ENCODE measurements at places on chromosomes 3 and 15. TPM values are rescaled to one million over a fixed set of nuclear protein-coding genes. Genes with fewer than 3 reads are reported as not detected.

GABRR3 gene
- 0.10 TPM for total RNA-seq

ZNF620 gene
- total RNA-seq: 5.4 TPM

ERC2 gene
- 1.1 TPM for total RNA-seq

ZNF619 gene
- 10.6 TPM for total RNA-seq

NBEAL2 gene
- total RNA-seq: 122 TPM

CPLX3 gene
- not detected for total RNA-seq

DNA sequence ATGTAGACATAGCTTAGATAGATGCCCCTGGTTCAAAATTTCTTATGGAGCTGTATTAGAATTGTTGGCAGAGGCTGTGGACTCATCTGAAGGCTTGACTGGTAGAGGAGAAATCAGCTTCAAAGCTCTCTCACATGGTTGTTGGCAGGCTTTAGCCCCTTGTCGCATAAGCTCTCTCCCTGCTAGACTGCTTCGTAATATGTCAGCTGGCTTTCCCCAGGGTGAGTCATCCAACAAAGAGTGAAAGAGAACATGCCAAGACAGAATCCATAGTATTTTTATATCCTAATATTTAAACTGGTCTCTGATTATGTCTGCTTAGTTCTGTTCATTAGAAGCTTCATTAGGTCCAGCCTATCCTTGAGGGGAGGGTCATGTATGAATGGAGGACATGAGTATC, 427.4 kb upstream of the NAALADL2 start:
- DNase-seq: no peak

GRCh38 chr3:114551770-114552526, 258.1 kb downstream of the TIGIT start:
- no peak for DNase-seq

DNA sequence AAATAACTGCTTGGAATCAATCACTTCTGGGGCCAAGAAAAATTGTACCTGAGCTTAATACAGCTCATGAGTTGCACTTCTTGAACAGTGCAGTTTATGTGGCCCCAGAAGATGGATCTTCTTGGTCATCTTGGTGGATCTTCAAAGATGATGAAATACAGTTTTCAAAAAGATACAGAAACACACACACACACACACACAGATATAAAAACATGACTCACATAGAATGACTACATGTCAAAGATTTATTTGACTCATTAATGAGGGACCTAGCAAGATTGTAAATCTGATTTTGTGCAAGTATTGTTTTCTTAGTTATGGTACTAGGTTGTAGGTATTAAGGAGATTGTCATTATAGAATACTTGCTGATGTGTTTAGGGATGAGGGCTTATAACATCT, 32.6 kb downstream of the PDCD6IP start:
- DNase-seq: no peak

GRCh38 chr3:160454995-160455394, 5.4 kb upstream of the TRIM59 start:
- no peak for DNase-seq

- no peak for DNase-seq
These were observed 617.6 kb upstream of the UBE2E2 start for GRCh38 chr3:22585504-22585903.

DNA sequence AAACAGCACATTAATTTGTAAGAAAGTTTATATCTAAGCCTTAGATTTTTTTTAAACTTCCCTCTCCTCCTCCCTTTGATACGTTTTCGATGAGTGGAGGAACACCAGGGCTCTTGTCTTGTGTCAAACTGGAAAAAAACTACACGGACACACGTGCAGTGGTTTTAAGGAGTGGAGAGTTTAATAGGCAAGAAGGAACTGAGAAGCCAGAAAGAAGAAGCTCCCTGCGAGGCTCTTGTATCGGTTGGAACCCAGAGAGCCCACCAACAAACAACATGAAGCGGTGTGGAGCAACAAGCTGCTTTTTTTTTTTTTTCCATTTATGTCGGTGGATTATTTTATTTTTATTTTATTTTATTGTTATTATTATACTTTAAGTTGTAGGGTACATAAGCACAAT, 18.6 kb downstream of the NDUFB4 start:
- no peak for DNase-seq

GRCh38 chr15:63069616-63070090, 27.1 kb downstream of the TPM1 start:
- no peak for DNase-seq

- DNase-seq: no peak
These were observed 81.9 kb downstream of the FAM43A start for GRCh38 chr3:194767446-194768207.

GRCh38 chr15:91895051-91895450, 41.5 kb downstream of the SLCO3A1 start:
- DNase-seq: no peak

- no peak for DNase-seq
These were observed 261.4 kb upstream of the CFAP20DC start for GRCh38 chr3:59311231-59311630.

GRCh38 chr3:140359233-140359995, 318.4 kb upstream of the TRIM42 start:
- DNase-seq: no peak

All from ureter (tissue), 1 donor.